ENCODE measurements at places on chromosomes 1 and 21.

- DNase-seq, result no peak
Observed at GRCh38 chr1:4733446-4734177, 79.2 kb downstream of the AJAP1 start.

DNA sequence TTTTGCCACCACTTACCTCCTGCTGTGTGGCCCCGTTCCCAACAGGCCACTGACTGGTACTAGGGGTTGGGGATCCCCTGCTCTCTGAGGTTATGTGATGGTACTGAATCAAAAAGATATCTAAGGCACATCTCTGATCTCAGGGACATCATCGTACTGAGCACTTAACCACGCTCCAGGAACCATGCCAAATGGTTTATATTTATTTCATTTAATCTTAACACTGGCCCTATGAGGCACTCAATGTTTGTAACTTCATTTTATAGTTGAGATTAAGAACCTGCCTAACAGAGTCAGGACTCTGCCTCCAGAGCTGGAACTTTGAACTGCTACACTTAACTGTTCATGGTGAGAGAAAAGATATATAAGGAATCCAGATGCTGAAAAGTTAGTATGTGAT, 98.0 kb upstream of the HP1BP3 start:
- no peak for DNase-seq

DNA sequence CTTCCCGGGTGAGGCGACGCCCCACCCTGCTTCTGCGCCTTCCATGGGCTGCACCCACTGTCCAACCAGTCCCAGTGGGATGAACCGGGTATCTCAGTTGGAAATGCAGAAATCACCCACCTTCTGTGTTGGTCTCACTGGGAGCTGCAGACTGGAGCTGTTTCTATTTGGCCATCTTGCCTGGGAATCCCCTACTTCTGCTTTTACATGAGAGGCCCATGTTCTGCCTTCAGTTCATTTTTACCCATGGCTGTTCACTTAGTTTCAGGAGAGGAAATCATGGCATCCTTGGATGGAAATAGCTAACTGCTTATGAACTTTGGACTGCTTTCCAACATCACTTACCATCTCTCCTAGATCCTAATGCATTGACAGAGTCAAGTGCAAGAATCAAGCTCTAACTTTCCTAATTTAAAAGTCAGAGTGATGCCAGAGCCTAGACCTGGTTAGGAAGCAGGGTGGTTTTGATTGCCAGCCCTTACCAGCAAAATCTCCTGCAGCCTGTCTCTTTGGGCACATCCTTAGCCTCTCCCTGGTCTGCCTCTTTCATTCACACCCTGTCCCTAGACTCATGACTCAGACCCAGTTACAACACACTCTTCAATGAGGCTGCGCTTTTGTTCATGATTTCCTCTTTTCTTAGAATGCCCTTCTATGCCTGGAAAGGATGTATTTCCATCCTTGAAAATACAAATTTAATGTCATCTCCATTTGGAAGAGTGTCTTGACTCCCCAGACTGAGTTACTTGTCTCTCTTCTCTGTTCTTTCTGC, 137.2 kb downstream of the KCTD3 start:
- no peak for DNase-seq

DNA sequence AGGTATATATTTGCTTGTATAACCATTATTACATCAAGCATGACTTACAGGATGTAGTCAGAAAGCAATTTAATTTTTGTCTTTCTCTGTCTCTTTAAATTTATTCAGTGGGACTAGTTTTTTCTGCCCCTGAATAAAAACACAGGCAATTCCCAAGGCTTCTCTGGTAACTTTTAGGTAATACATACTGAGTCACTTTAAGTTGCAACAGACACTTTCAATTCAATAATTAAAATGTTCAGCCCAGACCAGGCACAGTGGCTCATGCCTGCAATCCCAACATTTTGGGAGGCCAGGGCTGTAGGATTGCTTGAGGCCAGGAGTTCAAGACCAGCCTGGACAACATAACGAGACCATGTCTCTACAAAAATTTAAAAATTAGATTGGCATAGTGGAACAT, 12.3 kb downstream of the SLC44A3 start:
- DNase-seq, result no peak

- no peak for DNase-seq
Observed at GRCh38 chr1:192762265-192762664, 46.6 kb upstream of the RGS2 start.

Data from right kidney (tissue), 9 donors.